AG20443 (cell line): ENCODE measurements at places on chromosomes 3 and 15.

- no peak for DNase-seq
Observed at GRCh38 chr15:71801935-71802655, 8.3 kb upstream of the NR2E3 start.

DNA sequence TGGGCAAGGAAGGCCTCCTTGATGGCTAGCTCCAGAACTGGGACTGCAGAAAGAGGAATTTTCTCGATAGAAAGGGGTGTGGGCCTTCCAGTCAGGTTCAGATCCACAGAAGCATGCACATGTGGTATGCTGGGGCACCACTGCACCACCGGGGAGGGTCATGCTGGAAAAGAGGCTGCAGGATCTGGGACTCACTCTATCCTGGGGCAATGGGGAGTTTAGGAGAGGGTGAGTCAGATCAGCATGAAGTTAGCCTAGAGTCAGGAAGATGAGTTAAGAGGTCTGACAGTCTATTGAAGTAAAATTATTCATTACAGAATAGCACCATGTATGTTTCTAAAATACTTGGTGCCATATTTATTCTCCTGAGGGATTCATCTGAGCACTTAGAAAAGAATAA lies 130.2 kb upstream of the TOPAZ1 start:
- no peak for DNase-seq

DNA sequence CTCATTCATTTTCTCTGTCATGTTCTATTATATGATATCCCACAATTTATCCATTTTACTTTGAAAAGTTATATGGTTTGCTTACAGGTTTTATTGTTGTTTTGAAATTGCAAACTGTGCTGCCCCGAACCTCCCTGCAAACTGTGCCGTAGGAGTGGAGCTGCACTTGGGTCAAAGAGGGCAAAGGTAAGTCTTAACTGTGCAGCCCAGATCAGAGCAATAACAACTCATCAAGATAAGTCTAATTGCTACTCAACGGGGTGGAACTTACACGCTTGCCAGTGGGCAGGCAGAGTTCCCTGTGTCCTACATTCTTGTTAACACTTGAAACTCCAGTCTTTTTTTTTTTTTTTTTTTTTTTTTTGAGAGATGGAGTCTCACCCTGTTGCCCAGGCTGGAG lies 33.2 kb downstream of the ZDHHC19 start:
- peak; percentile 4 for DNase-seq

- DNase-seq, result no peak
Observed at GRCh38 chr15:91921188-91921842, 67.8 kb downstream of the SLCO3A1 start.

DNA sequence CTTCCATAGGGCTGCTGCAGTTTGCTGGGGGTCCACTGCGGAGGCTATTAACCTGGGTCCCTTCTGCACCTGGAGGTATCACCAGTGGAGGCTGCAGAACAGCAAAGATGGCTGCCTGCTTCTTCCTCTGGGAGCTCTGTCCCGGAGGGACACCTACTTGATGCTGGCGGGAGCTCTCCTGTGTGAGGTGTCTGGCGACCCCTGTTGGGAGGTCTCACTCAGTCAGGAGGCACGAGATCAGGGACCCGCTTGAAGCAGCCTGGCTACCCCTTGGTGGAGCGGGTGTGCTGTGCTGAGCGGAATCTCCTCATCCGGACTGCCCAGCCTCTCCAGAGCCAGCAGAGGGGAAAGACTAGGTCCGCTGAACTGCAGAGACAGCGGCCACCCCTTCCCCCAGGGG lies 56.0 kb upstream of the CTXND1 start:
- no peak for DNase-seq

DNA sequence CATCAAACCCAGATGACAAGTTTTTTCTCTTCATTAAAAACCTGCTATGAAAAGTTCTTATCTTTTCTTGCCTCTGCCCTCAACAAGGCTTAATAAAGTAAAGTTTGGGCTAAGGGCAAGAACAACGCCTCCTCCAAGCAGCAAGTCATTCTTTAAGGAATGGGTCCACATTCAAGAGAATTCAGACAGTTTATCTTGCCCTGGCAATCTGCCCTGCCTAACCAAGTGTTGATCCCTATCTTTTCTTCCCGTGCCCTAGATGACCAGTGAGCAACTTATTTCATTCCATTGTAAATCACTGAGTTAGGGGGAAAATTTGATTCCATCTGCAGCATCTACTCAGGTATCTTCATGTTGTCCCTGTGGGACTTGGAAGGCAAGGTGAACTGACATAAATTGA lies 370.3 kb upstream of the DPPA4 start:
- no peak for DNase-seq

DNA sequence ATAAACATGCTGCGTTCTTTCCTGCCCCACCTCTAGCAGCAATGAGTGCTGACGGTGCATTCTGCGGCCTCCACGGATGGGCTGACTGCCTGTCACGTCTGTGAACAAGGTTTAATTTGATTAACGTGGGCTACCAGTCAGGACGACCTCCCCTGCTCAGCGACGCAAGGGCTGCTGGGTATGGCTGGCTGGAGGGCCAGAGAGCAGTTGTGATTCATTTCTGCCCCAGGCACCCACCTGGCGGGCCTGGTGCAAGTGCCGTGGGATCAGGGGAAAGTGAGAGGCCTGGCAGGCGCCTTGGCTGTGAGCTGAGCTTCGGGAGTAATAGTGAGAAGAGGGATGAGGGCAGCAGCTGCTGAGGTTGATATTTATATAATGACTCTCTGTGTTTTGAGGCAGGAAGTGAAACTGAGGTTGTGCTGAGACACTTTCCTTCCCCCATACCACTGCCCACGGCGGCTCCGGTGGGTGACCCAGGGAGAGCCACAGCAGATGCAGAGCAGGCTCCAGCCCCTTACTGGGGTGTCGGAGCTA lies 190.4 kb upstream of the BCL6 start:
- no peak for DNase-seq

- DNase-seq, result no peak
Observed at GRCh38 chr3:60207905-60208304, 1043.3 kb downstream of the FHIT start.

GRCh38 chr15:54564166-54564565 lies 585.9 kb downstream of the UNC13C start:
- DNase-seq, result no peak

DNA sequence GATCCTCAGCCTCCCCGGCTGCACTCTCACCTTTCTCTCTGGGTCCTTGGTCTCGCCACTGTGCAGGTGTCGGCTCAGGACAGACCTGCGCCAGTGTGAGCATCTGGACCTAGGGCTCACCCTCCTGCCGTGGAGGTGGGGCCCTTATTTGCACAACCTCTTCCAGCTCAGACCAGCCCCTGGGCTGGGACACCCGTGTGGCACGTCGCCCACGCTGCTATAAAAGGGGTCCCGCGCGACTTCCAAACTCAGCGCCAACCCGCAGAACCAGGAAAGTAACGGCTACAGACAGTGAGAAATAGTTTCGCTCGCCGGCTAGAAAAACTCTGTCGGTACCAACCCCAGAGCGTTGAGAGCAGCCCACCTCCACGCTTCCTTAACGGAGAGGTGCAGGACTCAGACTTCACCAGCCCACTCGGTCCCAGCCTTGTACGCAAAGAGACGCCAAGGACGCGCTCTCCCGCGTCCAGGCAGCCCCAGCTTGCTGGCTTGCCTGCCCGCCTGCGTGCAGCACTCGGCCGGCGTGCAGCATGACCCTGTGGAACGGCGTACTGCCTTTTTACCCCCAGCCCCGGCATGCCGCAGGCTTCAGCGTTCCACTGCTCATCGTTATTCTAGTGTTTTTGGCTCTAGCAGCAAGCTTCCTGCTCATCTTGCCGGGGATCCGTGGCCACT lies at the start of the genes DUOX2 and DUOXA2:
Gene DUOX2, minus strand, starts transcription at position 97 of the 675 bp plus-strand sequence. CDS start 761 bp downstream, outside the sequence.
Gene DUOXA2, plus strand, starts transcription at position 251 of the 675 bp plus-strand sequence. Its CDS starts 280 bp downstream, at position 531.
- no peak for DNase-seq

- DNase-seq, result peak; percentile 75
Observed at GRCh38 chr15:85318048-85318731, 62.2 kb upstream of the AKAP13 start.

DNA sequence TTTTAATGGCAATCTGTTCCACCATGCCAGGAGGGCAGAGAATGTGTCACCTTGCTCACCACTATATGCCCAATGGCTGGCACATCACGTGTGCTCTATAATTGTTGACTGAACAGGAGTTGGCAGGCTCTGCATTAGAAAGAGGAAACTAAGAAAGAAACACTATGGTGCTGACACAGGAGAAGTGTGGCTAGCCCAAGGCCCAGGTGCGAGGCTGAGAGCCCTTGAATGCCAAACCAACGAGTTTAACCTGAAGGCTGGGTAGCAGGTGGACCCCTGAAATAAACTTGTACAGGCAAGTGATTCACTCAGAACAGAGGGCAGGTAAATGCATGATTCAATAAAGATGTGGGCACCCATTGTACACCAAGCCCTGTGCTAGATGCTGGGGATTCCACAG lies 2.4 kb downstream of the CHCHD4 start:
- DNase-seq, result no peak

DNA sequence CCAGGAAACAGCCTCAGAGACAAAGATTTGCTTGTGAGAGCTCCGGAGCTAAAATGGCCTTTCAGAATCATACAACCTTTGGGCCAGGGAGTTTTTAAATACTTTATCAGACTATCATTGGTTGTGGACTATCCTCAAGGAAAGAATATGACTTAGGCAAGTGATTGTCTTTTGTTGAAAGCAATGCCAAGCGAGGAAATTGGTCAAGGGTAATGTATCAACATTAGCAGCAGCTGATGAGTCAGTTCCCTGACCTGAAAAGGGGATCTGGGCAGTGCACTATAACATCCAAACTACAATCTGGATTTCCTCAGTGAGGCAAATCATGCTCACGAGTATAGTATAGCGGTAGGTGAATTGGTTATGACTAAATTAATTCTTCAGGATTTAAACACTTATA lies 303.6 kb downstream of the LSAMP start:
- DNase-seq, result no peak

DNA sequence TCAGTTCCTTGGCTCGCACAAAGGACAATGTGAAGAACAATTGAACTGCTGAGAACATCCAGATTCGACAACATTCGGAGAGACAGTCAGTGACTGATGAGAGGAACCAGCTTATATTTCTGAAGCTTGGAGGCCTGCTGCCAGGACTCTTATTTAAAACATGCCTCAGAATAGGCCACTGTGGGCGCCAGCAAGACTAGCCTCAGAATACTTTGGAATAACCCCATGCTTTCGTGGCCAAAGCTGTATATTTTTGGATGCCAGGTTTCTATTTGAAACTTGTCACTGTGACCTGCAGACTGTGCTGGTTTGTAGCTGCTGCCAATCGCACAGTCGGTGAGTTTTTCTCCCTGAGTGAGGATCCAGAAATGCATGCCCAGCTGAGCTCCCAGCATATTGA lies 129.9 kb upstream of the UBE3A start:
- peak; percentile 38 for DNase-seq

DNA sequence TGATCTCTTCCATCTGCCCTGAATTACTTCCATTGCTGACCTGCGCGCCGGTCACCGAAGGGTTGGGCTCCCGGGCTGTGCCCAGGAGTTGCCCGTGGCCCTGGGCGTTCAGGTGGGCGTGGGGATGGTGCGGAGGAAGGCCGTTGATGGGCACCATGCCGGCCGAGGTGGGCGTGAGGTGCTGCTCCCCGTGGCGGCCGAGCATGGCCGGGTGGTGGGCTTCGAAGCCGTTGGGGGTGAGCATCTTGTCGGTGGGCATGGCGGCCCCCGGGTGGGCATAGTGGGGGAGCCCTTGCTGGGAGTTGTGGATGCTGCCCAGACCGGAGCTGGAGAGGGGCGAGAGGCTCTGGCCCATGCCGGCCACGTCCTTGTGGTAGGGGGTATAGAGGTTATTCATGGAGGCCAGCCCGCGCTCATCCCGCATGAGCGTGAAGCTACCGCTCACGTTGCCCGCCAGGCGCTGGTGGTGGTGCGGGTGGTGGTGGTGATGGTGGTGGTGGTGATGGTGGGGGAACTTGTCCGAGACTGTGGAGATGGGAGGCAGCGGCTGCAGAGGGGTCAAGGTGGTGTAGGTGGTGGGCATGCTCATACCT lies 1.0 kb downstream of the ONECUT1 start:
- no peak for DNase-seq

- no peak for DNase-seq
Observed at GRCh38 chr3:44248152-44248551, 6.5 kb downstream of the TOPAZ1 start.

DNA sequence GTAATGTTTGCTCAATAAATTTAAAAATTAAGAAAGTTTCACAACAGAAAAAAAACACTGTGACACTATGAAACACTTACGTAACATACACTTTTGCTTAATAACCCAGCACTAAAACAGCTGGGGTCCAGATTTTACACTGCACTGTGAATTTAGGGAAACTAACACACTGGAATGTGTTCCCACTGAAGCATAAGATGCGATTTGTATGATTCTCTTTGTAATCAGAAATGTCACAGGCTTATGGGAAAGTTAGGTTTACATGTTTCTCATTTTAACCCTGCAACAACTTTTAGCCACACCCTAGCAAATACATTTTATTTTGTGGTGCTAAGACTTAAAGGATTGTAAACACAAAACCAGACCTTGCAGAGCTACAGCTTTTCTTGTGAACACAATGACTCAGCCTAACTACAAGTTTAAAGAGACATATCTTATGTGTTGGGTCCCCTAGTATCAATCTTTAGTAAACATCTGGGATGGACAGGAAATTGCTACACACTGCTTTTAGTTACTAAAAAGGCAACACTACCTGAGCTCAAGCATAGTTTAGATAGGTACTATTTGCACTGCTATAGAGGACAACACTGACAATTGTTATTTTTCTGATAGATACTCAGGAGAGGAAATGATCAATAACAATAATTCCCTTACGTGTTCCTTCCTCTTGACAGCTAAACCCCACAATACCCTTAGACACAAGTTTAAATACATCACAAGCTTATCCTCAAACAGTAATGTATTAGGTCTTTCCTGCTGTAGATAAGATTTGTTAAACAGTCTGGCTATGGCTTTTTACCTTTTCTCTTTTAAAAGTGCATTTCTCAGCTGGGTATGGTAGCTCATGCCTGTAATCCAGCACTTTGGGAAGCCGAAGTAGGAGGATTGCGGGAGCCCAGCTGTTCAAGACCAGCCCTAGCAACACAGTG lies 3.8 kb downstream of the PLD1 start:
- peak; percentile 27 for DNase-seq

GRCh38 chr3:88188436-88188835 lies 38.7 kb downstream of the C3orf38 start:
- peak; percentile 51 for DNase-seq

DNA sequence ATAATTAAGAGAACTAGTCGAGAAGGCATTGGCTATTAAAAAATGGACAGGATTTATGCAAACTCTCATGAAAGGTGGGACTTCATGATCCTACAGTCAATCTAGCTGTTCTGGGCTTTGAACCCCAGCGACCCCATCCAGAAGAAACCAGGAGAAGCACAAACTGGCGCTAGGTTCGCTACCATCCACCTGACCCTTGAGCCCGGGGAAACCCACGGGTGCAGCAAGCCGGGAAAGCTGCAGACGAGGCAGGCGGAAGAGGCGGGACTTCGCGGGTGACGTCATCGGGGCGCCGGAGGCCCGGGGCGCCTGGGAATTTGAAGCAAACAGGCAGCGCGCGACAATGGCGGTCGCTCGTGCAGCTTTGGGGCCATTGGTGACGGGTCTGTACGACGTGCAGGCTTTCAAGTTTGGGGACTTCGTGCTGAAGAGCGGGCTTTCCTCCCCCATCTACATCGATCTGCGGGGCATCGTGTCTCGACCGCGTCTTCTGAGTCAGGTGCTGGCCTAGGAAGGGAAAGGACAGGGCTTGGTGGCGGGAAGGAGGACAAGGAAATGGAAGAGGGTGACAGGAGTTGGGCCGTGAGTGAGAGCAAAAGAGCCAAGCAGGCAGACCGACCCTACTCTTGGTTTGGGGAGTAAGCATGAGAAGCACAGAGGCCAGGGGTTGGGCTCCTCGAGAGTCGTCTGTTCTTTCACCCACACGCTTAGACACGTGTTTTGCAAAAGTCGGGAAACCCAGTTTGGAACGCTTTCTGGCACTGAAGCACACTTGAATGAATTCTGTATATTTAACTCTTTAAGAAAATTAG lies at the start of gene UMPS:
Gene UMPS, plus strand, starts transcription at position 324 of the 812 bp plus-strand sequence. Its CDS starts 20 bp downstream, at position 344.
- peak; percentile 95 for DNase-seq

GRCh38 chr15:71138473-71138872 lies 23.2 kb downstream of the THSD4 start:
- no peak for DNase-seq
